ENCODE measurements at places on chromosomes 3 and 15.

DNA sequence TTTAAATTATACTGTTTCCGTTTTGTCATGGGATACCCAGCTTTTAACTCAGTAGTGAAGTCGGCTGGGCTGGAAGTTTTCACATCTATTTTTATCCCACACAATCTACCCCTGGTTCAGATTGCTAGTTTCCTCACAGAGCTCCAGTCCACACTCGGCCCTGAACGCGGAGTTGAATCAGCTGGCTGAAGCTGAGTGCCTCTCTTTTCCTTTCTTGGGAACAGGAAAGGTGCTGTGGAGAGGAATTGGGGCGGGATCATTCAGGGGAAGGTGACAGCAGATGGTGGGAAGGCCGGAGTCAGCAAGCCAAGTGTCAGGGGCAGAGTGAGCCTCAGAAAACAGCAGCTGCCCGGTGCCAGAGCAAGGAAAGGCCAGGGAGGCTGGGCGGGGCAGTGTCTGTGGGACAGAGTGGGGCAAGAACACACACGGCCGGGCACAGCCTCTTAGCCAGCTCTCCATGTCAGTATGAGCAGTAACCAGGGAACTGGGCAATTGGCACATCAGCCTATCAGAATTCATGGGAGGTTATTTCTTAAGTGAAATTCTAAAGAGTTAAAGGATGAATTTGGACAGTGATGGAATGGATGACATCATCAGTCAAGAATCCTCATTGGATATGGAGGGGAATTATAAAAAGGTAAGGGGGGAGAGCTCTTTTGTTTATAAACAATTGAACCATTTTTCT lies 135.7 kb upstream of the IL12A start:
- no peak for DNase-seq

DNA sequence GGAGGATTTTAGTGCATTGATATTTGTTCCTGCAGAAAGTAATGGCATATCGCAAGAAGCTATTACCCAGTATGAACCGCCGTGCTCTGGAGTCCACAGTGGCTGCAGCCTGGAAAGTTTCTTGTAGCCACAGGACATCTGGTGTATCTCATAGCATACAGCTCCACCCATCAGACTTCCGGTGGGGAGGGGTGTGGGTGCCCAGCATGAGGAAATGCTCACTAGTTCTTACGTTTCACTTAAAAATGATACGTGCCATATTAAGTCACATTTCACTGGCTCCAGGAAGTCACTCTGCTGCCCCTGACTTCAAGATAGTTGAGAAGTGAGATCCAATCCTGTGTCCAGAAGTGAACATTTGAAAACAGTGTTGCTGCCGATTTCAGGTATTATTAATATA lies 990.4 kb downstream of the GBE1 start:
- DNase-seq, result peak; percentile 21

- no peak for DNase-seq
Measured at GRCh38 chr3:13746385-13746784, 133.5 kb downstream of the WNT7A start.

DNA sequence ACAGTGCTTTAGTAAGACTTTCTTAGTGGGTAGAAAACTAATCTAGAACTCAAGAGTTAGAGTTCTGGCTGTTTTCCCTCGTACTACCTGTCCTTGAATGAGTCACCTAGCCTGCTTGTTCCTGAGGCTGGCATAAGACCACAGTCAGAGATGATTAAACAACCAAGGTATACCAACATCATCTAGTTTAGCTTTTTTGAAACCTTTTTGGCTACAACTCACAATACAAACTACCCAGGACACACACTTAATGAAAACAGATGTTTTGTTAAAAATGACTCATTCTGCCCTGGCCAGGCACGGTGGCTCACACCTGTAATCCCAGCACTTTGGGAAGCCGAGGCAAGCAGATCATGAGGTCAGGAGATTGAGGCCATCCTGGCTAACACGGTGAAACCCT lies 4.6 kb downstream of the MCCC1 start:
- no peak for DNase-seq

DNA sequence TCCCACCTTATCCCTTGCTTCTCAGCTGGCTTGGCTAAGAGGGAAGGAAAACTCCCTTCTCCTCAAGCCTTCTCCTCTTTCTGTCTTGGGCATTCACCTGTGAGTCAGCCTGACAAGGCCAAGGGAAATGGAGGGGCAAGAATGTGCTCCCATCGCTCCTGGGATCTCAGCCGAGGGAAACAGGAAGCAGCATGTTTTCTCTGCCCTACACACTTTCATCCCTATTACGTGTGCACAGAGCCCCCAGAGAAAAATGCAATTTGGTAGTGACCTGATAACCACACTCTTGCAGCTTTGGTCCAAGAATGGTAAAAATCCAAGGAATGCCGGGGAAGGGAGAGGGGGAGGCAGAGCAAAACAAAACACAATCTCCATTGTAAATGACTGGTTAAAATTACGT lies 32.9 kb upstream of the MTMR10 start:
- no peak for DNase-seq

GRCh38 chr3:129398803-129399144 lies 29.7 kb downstream of the EFCAB12 start:
- DNase-seq, result no peak

GRCh38 chr3:66224220-66224619 lies 3.4 kb downstream of the SLC25A26 start:
- DNase-seq, result no peak

- no peak for DNase-seq
Measured at GRCh38 chr3:119161240-119161639, 12.2 kb upstream of the UPK1B start.

GRCh38 chr3:182241766-182242488 lies 530.2 kb downstream of the SOX2 start:
- no peak for DNase-seq

DNA sequence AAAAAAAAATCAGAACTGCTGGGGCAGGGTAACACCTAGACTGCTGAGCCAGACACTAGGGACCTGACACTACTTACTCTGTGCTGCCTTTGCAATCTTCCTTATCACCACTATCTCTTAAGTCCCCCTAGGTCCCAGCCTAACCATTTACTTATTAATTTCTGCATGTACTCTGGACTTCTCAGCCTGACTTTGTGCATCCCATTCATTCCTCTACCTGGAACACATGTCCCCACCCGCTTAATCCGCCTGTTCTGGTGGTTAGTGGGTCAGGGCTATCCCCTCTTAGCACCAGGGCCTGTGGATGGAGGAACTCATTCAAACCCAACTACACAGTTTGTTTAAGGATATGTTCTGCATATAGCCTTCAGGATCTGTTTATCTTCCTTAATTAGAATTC lies 5.0 kb upstream of the CACNA1D start:
- no peak for DNase-seq

- peak; percentile 50 for DNase-seq
Measured at GRCh38 chr3:119580067-119580760, 922 bp downstream of the ADPRH start.

- DNase-seq, result no peak
Measured at GRCh38 chr15:58287891-58288290, 143.9 kb upstream of the LIPC start.

- no peak for DNase-seq
Measured at GRCh38 chr3:115890579-115890978, 267.3 kb downstream of the GAP43 start.

- no peak for DNase-seq
Measured at GRCh38 chr3:40624189-40624769, 99.5 kb downstream of the ZNF621 start.

- DNase-seq, result no peak
Measured at GRCh38 chr15:99727330-99727729, 5.9 kb downstream of the LYSMD4 start.

DNA sequence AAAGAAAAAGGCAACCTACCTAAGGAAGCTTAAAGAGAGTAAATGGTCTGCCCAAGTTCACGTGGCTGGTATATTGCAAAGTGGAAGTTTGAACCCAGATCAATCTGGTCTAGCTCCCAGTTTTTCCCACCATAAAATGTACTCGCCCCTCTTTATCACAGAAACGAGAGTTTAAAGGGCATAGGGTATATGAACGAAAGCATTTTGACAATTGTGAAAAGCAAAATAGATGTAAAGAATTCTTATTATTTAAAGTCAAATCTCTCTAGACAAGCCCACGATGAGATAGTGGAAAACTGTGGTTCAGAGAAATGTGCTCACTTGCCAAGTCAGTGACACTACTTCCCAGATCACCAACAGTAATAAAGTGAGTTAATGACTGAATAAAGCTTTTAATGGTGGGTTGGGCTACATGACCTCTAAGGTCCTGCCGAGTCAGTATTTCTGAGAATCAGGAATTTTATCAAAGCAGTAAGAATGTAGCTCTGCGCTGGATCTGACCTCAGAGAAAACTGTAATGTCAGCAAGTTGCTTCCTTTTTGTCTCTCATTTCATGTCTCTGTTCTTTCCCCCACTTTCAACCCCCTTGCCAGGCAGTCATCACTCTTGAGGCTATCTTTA lies 23.3 kb upstream of the NEO1 start:
- DNase-seq, result no peak

GRCh38 chr3:196775938-196776337 lies 36.3 kb downstream of the PAK2 start:
- DNase-seq, result peak; percentile 37

DNA sequence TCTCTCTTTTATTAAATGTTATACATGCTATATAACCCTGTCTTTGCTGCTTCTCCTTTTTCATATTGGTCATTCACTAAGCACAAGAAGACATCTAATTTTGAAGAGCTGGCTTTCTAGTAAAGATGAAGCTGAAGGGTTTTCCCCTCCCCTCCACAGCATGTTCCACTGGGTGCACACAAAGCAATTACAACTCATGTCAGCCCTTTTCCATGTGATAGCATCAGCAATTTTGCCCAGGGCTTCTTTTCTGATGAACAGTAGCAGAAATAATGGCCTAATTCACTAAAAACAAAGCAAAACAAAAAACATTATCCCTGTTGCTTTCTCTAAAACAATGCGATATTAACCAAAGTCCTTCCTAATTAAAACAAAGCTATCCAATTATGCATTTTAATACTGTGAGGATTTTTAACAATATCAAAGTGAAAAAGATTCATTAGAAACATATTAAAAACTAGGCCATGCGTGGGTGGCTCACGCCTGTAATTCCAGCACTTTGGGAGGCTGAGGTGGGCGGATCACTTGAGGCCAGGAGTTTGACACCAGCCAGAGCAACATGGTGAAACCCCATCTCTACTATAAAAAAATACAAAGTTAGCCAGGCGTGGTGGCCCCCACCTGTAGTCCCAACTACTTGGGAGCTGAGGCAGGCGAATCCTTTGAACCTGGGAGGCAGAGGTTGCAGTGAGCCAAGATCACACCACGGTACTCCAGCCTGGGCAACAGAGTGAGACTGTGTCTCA lies 12.2 kb upstream of the PIK3R4 start:
- no peak for DNase-seq

DNA sequence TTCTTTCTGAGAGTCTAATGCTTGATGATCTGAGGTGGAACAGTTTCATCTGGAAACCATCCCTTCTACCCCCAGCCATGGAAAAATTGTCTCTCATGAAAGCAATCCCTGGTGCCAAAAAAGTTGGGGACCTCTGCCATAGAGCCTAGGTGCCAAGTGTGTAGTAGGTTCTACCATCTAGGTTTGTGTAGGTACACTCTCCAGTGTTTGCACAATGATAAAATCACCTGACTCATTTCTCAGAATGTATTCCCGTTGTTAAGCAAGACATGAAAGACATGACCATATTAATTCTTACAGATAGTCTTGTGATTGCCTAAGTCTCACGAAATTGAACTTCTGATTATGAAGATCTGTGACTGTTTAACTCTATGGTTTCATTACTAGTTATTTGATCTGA lies 68.6 kb downstream of the KAT2B start:
- DNase-seq, result no peak

- DNase-seq, result no peak
Measured at GRCh38 chr15:87582169-87582568, 674.4 kb downstream of the NTRK3 start.

DNA sequence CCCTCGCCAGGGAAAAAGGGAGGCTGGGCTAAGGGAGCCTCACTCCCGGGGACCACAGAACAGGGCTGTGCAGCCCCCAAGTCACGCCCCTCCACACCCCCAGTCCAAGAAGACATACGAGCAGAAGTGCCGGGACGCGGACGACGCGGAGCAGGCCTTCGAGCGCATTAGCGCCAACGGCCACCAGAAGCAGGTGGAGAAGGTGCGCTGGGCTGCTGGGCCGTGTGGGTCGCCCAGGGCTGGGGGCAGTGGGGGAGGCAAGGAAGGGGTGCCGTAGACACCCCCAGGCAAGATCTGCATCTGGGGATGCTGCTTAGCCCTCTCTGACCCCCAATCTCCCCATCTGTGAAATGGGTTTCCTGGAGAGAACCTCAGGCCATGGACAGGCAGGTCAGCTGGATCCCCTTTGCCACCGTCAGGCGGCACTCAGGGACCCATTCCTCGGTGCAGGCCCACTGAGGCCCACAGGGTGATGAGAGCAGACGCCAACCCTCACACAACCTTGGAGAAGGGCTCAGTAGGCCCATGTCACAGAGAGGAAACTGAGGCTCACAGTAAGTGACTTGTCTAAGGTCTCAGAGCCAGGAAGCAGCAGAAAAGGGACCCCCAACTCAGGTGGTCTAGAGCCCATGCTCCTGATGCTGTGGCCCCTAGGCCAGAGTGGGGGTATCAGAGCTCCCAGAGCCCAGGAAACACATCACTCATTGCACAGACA lies 33.7 kb downstream of the PSTPIP1 start:
- no peak for DNase-seq

DNA sequence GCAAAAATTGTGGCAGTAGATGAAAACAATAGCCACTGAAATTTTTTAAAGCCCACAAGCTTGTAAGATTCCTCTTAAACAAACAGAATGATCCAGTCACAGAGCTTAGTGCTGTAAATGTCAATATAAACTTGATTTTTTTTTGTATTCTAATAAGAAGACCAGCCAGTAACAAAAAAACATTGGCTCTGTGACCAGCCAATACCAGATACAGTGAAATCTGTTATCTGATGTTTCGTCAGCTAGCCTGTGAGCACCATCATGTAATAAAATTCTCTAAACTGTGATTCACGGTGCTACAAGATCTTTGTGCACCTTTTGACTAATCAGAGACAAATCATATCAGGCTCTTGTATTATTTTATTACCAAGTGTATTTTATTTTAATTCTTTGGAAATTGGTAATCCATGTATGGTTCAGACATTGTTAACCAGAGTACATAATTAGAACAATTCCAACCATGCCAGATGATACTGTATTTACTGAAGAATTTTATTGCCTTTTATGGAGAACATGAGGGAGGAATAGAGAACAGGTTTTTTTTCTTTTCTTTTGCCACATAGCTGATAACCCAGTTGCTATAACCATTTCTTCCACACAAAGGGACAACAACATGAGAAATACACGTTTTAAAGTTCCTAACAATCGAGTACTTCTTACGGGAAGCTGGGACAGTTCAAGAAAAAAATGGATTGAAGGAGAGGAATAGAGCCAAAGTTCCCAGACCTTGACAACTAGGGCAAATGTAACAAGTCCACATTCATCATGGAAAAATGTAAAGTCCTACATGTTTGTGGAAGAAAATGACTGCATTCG lies 71.9 kb downstream of the FILIP1L start:
- DNase-seq, result no peak

GRCh38 chr3:183485093-183485492 lies 56.7 kb upstream of the MCF2L2 start:
- DNase-seq, result no peak

DNA sequence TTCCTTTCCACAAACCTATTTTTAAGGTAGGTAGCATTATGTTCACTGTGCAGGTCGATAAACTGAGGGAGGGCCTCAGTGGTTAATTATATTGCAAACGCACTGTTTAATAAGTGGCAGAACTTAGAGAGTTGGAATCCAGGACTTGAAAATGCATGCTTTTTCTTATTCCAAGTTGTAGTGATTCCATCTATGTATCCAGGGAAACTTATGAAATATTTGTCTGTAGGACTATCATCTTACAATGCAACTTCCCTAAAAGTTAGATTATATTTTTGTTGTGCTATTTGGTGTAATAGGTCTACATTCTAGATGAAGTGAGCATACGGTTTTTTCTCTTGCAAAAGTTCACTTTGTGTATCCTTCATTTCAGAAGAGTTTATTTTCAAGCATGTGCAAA lies 419.5 kb downstream of the NAALADL2 start:
- no peak for DNase-seq
